ENCODE measurements at places on chromosomes 12 and 14.

DNA sequence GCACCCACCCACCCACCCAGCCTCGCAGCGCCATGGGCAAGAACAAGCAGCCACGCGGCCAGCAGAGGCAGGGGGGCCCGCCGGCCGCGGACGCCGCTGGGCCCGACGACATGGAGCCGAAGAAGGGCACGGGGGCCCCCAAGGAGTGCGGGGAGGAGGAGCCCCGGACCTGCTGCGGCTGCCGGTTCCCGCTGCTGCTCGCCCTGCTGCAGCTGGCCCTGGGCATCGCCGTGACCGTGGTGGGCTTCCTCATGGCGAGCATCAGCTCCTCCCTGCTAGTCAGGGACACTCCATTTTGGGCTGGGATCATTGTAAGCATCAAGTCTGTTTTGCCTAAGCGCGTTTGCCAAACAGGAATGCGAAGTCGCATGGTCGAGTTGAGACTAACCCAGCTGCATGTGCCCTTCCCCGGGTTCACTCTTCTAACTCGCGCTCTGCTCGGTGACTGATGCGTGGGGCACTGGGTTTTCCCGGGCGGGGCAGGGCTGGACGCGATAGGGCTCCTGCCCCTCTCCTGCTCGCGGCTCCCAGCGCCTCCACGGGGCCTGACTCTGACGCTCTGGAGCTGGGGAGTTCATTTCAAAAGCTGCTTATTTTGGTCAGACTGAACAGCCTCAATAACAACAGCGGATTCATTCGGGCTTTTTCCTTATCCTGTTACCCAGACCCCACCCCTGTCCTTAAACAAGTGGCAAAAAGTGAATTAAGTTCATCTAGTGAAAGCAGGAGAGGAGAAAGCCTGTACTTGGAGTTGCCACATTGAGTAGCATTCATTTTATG, 458 bp downstream of the SSPN start:
- DNase-seq, result peak; percentile 66

DNA sequence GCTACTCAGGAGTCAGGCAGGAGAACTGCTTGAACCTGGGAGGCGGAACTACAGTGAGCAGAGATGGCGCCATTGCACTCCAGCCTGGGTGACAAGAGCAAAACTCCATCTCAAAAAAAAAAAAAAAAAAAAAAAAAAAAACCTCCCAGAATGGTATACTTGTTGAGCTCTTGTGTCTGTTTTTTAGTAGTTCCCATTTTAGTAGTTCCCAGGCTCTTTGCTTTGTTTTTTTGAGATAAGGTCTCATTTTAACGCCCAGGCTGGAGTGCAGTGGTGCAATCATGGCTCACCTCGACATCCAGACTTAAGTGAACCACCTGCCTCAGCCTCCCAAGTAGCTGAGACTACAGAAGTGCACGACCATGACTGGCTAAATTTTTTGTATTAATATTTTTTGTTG, 13.4 kb downstream of the ATXN2 start:
- no peak for DNase-seq

DNA sequence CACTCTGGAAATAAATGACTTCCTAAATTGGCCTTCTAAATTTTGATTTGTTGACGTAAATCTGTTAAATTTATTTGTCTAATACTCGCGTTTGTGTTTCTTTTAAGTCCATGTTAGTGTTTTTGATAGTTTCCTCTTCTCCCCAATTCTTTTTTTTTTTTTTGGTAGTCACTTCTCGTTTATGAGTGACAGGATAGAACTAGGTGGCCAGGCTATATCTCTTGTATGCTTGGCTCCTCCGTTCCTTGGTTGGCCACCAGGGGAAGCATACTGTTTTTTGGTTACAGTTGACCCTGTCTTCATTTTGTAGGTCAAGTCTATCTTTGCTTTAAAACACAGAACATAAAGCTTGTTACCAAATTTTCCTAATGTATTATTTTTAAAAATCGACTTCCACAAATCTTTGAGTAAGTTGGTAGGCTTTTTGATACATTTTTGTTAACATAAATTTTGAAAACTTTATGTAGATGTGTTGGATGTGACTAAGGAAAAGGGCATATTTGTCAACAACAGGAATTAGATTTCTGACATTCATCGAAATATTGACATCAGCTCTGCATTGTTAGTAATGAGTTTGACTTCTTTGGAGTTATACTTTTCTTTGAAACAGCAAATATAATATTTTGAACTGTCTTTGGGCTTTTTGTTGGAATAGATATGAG, 2.2 kb downstream of the RCOR1 start:
- no peak for DNase-seq

DNA sequence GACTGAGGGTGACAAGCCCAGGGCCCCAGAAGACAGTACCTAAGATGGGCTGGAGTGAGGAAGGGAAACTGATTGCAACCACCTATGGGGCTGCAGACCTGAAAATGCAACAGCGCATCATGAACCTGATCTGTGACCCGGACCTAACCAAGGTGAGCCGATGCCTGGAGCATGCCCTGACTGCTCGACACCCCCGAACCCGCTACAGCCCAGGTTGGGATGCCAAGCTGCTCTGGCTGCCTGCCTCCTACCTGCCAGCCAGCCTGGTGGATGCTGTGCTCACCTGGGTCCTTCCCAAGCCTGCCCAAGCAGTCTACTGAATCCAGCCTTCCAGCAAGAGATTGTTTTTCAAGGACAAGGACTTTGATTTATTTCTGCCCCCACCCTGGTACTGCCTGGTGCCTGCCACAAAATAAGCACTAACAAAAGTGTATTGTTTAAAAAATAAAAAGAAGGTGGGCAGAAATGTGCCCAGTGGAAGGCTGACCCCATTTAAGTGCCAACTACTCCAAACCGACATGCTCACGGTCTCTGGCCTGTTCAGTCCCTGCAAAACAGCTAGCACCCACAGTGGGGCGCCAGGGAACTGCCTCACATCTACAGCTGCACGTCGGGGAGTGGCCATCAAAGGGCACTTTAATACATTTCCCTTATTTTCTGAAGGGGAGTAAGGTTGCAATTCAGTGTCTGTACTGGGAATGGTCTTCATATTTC, 4.2 kb downstream of the RDH5 start:
- DNase-seq, result no peak

DNA sequence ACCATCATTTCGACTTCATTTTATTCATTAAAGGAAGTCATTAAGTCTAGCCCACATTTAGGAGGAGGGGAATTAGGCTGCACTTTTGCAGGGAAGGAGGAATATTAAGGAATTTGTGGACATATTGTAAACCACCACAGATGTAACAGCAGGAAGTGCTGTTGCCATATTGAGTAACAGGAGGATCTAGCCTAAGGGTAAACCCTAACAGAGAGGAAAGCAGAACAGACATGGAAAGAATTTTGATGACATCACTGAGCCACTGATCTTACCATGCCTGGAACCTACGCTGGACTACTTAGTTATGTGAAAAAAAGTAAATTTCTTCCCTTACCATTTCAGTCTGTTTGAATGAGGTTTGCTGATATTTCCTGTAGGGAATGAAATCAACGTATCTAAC, 100.7 kb upstream of the ATF7IP start:
- DNase-seq, result no peak

DNA sequence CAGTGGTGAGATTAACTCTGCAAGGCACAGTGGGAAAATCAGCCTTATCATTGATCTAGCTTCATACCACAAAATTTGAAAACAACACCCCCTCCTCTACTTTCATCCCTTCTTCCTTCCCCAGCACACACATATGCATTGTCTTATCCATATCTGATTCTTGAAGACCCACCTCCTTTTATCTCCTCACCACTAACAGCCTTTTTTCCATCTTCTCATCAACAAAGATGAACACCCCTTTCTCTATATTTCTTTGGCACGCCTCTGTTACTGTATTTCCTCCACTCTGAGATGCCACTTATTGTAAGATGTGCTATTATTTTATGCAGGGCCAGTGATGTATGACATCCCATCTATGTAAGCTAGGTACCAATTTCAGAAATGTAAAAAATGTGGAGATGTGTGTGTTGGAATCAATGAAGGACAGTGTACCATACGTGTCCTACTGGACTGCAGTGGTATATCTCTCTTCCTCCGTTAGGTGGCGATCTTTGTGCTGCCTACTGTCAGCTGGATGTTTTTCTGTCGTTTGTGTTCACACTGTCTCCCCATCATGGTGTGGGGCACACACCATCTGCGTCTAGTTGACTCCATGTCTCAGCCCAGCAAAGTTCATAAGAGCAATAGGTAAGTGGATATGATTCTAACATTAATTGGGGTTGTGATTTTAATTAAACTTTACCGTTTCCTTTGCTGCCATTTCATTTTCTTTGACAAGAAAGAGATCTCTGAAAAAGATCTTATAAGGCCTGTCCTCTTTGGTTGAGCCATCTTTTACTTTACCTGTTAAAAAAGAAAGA, 24.0 kb downstream of the CCDC38 start:
- no peak for DNase-seq

- no peak for DNase-seq
Observed at GRCh38 chr12:6535960-6536847, 1.9 kb downstream of the GAPDH start.

DNA sequence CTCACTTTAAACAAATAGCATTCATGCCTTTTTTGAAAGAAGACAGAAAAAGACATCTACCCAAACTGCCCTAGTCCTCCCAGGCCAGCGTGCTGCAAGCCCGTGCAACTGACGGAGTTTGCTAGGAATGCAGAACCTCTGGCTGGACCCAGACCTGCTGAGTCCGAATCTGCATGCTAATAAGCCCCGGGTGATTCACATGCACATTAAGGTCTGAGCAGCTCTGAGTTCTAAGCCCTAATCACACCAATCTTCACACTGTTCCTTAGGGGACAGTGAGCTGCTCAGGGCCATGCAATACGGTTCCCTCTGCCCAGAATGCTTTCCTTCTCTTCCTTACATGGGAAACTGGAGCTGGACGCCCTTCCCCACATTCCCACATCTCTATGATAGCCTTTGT, 25.2 kb downstream of the HAL start:
- DNase-seq, result no peak

DNA sequence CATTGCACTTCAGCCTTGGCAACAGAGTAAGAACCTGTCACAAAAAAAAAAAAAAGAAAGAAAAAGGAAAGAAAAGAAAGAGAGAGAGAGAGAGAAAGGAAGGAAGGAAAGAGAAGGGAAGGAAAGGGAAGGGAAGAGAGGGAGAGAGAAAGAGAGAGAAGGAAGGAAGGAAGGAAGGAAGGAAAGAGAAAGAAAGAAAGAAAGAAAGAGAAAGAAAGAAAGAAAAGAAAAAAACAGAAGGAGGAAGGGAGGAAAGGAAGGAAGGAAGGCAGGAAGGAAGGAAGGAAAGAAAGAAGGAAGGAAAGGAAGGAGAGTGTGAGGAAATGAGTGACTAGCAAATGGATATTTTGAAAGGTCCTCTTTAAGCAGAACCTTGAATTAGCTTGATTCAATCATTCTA, 13.3 kb upstream of the CMAS start:
- no peak for DNase-seq

GRCh38 chr12:1806301-1807086, 13.9 kb upstream of the LRTM2 start:
- no peak for DNase-seq

- DNase-seq, result no peak
Observed at GRCh38 chr14:99136401-99136800, 135.6 kb downstream of the BCL11B start.

GRCh38 chr12:103538397-103538796, 42.6 kb upstream of the C12orf42 start:
- DNase-seq, result no peak

- no peak for DNase-seq
Observed at GRCh38 chr12:121789800-121790728, 3.4 kb downstream of the RHOF start.

GRCh38 chr12:116609319-116610114, 50.3 kb downstream of the MAP1LC3B2 start:
- no peak for DNase-seq

DNA sequence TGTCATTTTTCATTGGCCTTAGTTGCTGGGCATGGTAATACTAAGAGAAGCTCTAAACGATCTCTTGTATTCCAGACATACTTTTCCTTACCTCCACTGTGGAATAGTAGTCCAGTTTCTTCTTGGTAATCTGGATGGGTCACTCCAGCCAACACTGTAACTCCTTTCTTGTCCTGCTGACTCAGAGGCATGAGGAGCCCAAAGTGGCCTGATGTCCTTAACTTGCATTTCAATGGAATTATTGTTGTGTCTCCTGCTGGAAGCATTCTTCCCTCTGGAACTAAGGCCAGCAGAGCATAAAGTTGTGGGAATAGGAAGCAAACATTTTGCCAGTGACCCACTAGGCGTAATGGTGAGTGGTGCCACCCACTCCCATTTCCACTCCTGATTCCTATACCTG, 33.1 kb downstream of the DAAM1 start:
- no peak for DNase-seq

GRCh38 chr14:34997762-34998161, 15.0 kb downstream of the SRP54 start:
- no peak for DNase-seq

- DNase-seq, result peak; percentile 55
Observed at GRCh38 chr12:15855646-15856045, 26.5 kb upstream of the STRAP start.

DNA sequence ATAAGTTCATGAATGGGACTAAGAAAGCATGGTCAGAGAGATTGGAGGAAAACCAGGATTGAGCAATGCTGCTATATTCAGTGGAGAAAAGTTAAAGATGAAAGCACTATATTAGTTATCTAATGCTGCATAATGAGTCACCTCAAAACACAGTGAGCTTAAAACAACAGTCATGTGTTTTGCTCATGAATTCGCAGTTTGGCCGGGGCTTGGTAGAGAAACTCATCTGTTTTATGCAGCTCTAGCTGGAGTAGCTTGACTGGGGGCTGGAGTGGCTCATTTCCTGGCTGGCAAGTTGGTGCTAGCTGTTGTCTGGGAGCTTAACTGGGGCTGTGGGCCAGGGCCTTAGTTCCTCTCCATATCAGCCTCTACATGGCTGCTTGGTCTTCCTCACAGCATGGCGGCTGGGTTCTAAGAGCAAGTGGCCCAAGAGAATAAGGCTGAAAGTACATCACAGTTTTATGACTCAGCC, 90.1 kb downstream of the ADCK1 start:
- DNase-seq, result no peak

DNA sequence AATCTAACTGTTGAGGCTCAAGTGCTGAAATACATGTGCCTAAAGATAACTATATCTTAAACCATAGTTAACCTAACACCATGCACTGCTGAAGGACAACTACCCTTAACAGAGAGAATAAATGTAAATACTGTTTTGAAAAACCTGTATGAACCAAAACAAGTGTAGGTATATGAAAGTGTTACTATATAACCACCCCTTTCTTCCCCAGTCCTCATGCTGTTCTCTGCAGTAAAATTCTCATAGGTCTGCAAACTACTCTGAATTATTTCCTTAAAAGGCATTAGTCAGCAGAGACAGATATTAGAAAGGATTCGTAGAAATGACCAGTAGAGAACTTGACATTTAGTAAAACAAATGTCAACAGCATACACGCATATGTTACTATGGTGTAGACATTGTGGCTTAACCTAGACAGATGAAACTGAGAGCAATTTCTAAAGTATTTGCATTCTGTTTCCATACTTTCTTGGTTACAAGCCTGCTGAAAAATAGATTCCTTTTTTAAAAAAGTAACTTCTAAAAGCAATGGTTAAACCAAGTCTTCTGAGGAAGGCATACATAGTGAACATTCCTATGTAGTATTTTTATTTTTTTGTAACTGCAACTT, 13.9 kb downstream of the CSRP2 start:
- DNase-seq, result no peak

GRCh38 chr12:72982356-72982755, 710.2 kb downstream of the TRHDE start:
- DNase-seq, result no peak
